ENCODE measurements at places on chromosomes 3 and 15.

- no peak for DNase-seq
Observed at GRCh38 chr3:23474580-23475357, 271.6 kb downstream of the UBE2E2 start.

DNA sequence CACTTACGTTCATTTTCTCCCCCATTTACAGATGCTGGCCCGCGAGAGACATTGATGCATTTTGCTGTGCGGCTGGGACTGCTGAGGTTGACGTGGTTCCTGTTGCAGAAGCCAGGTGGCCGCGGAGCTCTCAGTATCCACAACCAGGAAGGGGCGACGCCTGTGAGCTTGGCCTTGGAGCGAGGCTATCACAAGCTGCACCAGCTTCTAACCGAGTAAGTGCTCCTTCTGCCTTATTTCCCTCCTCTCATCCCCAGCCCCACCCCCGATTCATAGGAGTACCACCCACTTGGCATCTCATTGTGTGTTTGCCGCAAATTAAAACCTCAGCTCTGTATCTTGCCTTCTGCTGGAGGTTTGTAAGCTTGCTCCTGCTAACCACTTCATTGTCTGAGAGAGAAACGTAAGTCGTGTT is 163.3 kb downstream of the AKAP13 start:
- no peak for DNase-seq

- DNase-seq: no peak
Observed at GRCh38 chr3:160369784-160370183, 29.2 kb downstream of the IFT80 start.

GRCh38 chr15:91866971-91867372 is 13.5 kb downstream of the SLCO3A1 start:
- DNase-seq: no peak

DNA sequence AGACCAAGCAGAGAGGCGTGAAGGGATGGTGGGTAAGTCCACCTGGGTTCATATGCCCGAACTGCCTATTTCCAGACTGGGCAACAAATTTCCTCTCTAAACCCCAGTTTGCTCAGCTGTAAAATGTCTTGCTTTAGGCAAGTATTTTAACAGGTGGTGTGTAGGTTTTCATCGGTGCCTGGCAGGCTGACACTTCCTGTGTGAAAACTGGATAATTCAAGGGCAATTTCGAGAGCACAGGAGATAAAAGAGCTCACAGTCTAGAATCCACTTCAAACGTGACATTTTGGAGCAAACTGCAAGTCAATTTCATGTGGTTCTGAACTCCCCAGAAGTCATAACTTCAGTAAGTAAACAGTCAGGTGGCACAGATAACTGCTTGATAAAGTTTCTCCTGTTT is 112.2 kb downstream of the OXNAD1 start:
- DNase-seq: no peak

- DNase-seq: no peak
Observed at GRCh38 chr15:54681584-54681983, 515.2 kb downstream of the RSL24D1 start.

- DNase-seq: no peak
Observed at GRCh38 chr3:48926425-48927392, 8.1 kb downstream of the ARIH2 start.

- no peak for DNase-seq
Observed at GRCh38 chr3:151371526-151371925, 13.0 kb downstream of the P2RY12 start.

GRCh38 chr3:191873736-191874135 is 412.8 kb downstream of the PYDC2 start:
- DNase-seq: no peak

GRCh38 chr3:93979850-93980676 is at the start of gene ARL13B:
ARL13B (plus strand) TSS chr3:93980155; CDS start chr3:93980424, 269 bp downstream.
- peak; percentile 88 for DNase-seq

DNA sequence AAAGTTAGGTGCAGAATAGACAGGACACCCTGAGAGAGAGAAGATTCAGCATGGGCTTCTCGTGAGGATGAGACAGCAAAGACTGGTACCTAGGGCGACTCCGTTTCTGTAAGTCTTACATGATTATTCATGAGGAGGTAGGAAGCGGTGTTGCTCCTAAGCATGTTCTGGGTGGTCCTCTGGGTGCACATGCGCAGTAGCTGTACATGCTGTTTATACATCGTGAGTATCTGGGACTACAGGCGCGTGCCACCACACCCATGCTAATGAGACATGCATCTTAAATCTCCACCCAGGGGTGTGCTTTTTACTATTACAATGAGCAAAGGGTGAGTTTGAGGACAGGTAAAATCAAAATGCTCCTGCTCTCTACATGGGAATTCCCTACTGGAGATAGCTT is 12.3 kb downstream of the ALPK3 start:
- DNase-seq: no peak
